ENCODE measurements at places on chromosomes 6 and 20. TPM values are rescaled to one million over a fixed set of nuclear protein-coding genes. Genes with fewer than 3 reads are reported as not detected.
A peak's percentile ranks its signal among the peaks of the same experiment; 100 is the strongest.

GRCh38 chr6:134819236-134819635, 130.7 kb downstream of the ALDH8A1 start:
- DNase-seq: no peak

- no peak for DNase-seq
Observed at GRCh38 chr6:11273406-11274065, 41.1 kb upstream of the NEDD9 start.

DNA sequence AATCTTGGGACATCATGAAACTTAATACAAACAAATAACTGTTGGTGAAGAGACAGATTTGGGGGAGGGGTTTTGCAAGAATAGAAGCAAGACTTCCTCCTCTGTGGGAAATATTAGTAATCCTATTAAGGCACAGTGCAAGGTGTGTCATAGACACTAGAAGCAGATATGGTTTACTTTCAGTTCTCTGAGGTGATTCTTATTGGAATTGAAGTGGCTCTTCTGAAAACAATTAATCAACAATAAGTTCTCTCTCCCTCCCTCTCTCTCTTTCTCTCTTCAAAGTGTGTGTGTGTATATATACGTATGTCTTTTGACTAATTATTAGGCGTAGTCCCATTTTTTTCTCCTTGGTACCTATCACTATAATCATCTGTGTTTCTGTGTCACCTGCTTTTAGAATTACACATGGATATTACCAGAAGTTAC, 99.8 kb downstream of the HIVEP2 start:
- DNase-seq: peak; percentile 50

CAGE1 gene
- not detected for polyA plus RNA-seq

RAET1G gene
- 0.27 TPM for polyA plus RNA-seq

- peak; percentile 57 for DNase-seq
Observed at GRCh38 chr20:45993197-45993951, 15.3 kb upstream of the MMP9 start.

DNA sequence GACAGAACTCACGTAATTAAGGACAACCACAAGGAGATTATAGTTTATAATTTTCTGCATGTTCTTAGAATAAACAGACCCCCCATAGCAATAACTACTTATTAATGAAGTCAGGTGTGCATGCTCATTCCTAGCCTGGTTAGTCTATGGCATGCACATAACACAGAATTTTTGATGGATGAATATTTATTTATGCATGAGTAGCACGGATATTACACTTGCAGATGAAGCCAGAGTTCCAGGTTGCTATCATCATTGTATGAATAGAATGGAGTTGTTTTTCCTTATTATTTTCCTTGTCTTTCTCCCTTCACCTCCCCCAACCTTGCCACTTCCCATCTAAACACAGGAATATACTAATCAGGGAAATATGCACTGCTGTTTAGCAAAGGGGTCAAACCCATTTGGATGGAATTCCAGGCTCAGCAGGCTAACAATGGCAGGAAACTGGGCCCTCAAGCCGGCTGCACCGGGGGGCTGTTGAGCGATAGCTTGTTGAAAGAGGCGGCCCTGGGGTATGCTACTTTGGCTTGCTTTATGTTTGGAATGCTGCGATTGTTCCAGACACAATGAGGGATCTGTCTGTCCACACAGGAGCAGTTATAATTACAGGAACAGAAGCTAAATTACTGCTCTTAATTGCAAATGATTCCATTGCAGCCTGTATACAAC, 112.6 kb downstream of the TMEM170B start:
- DNase-seq: no peak

DNA sequence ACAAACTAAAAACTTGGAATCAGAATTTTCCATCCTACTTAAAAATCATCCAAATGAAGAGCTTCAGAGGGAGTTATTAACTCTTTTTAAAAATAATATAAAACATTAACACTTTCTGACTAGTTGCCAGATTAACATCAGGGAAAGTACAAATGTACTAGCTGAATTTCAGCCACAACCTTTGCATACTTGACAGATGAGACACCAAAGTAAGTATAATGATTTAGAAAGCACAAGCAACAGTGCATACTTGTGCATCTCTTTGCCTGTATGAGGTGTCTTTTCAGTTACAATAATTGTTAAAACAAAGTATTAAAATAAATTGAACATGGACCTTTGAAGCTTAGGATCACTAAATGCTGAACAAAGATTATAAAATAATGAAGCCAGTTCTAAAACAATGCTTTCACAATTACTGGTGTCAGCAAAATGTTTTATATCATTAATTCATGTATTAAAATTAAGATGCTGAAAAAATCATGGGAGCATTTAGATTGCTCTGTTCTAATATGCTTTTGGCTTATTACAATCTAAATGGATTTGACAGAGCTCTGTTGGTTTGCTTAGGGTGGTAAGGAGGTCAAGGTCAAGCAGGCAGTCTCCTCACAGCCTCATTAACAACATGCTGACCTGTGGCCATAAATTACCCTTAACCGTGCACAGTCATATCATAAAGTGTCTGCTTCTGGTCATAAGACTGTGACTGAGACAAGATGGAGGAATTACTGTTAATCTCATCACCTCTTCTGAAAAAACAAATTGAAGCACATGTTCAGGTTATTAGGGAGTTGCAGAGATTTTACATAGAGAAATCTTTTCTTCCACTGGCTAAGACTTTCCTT, 15.1 kb downstream of the RNF217 start:
- no peak for DNase-seq

- no peak for DNase-seq
Observed at GRCh38 chr6:135983718-135984343, 132.3 kb downstream of the PDE7B start.

- no peak for DNase-seq
Observed at GRCh38 chr20:416950-417800, 9.1 kb downstream of the RBCK1 start.

- no peak for DNase-seq
Observed at GRCh38 chr6:136076496-136076895, 173.6 kb downstream of the MTFR2 start.

ADGRB3 gene
- 1.6 TPM for polyA plus RNA-seq

RSPO3 gene
- polyA plus RNA-seq: 1.6 TPM

- no peak for DNase-seq
Observed at GRCh38 chr20:14114065-14114704, 118.9 kb downstream of the MACROD2 start.

MYCT1 gene
- polyA plus RNA-seq: 0.45 TPM

SALL4 gene
- polyA plus RNA-seq: not detected

TBX18 gene
- polyA plus RNA-seq: 0.62 TPM

RIPOR2 gene
- polyA plus RNA-seq: 1.0 TPM

SLC35D3 gene
- polyA plus RNA-seq: not detected

DNA sequence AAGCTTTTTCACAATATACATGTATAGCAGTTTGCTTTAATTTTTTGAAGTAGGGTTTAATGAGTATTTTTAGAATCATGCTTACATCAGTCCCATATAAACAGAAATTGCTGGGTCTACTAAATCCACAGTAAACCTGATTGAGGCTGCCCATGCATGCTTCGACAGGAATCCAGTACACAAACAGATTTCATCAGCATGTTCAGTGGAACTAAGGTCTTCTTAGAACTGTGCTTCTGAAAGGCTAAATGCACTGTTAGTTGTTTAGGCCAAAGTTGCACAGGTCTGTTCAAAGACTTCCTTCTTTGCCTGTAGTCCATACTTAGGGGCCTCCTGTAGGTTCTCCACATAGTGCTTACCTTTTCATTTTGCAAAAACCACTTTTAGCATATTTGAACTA, 42.5 kb upstream of the THBS2 start:
- no peak for DNase-seq

DNA sequence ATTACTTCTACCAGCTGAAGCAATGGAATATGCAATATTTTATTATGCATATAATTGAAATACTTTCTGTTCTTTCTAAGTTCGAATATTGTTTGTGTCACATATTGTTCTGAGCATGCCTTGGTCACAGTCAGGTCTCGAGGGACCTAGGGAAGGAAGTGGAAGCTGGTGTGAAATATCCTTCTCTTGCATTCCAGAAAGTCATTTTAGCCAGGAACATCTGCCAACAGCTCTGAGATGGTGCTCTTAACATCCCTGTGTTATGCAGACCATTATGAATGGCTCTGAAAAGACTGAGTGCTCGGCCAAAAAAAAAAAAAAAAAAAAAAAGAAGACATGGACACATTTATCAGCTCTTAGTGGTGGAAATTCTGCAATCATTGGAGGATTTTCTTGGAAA, 132.7 kb upstream of the JAG1 start:
- no peak for DNase-seq

DNA sequence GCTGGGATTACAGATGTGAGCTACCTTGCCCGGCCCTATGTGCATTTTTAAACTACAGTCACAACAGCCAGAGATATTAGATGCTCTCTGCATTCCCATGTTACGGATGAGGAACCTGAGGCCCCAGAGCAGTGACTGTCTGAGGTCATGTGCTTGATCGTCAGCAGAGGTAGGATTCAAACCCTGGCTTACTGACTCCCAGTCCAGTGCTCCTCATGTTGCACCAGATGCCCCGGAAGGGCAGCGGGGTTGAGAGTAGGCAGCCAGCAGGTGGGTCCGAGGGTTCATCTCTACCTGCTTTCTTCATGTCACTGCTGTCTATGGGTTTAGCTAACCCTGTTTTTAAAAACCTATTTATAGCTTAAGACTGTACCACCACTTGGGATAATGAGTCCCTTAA, 9.3 kb upstream of the ZNF335 start:
- no peak for DNase-seq

GRCh38 chr20:47686545-47686944, 98.7 kb downstream of the SULF2 start:
- no peak for DNase-seq

Data from small intestine (tissue), 16 donors.